SK-N-MC (cell line): ENCODE measurements at places on chromosomes 11 and 22.

DNA sequence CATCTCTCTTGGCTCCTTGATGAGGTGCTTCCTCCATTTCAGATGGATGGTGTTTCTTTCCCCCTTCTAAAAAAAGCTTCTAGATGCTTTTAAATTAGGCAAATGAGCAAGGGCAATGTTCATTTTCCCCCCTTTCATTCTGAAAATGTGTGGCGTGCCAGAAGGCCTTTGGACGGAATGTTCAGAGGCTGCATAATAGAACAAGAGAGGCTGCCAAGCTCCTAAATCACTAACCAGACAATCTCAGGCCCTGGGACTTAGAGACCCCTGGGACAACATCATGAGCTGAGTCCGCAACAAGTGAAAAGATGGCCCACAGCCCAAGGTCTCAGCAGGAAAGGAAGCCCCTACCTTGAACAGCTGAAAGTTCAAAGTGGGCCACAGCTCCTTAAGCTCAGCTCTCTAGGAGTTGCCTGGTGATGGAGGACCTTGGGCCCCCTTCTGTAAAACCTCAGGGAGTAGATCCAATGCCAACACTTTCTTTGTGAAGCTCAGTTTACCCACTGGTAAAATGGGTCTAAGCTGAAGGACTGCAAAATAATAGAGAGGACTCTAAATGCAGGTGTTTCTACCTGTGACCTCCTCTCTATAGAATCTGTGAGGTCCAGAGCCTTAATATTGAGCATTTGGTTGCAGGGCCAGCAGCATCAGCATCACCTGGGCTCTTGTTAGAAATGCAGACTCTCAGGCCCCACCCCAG lies 144.0 kb downstream of the FBXO7 start:
- no peak for DNase-seq

GRCh38 chr11:78397398-78397797 lies 20.2 kb downstream of the GAB2 start:
- DNase-seq = no peak

- no peak for DNase-seq
These were observed 87.2 kb downstream of the CWF19L2 start for GRCh38 chr11:107370390-107370789.

DNA sequence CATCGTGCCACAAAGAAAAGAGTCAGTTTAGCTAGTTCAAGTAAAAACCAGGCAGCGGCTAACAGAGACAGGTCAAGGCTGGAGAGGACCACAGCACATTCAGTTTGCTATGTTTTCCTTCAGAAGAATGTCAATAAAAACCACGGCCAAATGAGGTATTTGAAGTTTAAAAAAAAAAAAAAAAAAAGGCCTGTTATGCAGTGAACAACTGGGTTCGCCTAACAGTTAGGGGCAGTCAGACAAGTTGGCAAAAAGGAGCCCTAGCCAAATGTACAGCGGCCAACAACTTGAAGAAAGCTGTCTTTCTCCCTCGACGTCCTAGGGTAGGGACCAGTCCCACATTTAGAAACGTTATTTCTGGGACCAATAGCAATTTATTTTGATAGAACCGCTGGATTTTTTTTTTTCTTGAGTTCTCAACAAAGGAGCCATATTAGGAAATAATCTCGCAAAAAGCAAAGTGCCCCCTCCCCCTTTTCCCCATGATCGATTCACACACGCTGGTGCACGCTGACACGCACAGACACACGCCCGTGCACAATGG lies 237.8 kb downstream of the TTC28 start:
- no peak for DNase-seq

- DNase-seq = no peak
These were observed 42.9 kb downstream of the LRRC32 start for GRCh38 chr11:76627606-76628005.

DNA sequence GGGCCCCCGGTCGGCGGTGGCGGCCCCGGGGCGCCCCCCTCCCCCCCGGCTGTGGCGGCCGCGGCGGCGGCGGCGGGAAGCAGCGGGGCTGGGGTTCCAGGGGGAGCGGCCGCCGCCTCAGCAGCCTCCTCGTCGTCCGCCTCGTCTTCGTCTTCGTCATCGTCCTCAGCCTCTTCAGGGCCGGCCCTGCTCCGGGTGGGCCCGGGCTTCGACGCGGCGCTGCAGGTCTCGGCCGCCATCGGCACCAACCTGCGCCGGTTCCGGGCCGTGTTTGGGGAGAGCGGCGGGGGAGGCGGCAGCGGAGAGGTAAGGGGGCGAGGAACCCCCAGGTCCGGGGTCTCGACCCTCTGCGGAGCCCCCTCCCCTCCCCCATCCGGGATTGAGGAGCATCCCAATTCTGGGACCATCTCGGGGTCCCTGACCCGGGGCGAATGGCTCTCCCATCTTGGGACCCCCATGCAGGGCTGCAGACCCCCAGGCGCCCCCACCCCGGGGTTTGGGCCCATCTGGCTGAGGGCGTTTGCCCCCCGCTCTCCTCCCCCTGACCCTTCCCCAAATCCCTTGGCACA lies 431 bp downstream of the KMT2A start:
- no peak for DNase-seq

- no peak for DNase-seq
These were observed 9.3 kb upstream of the TYR start for GRCh38 chr11:89168396-89168795.

DNA sequence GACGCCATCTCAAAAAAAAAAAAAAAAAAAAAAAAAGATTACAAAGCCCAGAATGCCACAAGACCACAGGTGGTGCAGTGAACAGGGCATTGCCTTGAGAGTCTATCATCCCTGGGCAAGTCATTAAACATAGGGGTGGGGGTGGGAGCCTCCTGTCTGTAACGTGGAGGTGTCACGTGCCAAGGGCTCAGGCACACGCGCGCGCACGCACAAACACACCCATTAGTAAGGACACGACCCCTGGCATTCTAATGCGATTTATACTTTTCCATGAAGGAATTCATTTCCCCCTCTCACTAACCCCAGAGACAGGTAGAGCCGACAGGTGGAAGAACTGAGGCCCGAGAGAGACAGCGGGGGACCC lies 5.8 kb upstream of the GCAT start:
- no peak for DNase-seq

- DNase-seq = no peak
These were observed 92.9 kb upstream of the PARVA start for GRCh38 chr11:12284316-12285050.

DNA sequence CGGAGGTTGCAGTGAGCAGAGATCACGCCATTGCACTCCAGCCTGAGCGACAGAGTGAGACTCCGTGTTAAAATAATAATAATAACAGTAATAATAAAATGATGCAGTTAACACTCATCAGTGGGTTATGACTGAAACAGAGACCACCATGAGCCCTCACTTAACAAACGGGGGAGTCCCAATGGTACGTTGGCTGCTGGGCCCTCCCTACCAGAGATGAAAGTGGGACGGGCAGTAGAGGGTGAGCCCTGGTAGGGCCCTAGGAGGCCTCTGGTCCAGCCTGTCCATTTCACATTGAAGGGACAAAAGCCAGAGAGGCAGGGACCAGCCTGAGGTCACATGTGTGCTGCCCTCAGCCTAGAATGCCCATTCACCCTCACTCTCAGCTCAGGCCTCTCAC lies 13.7 kb upstream of the KIAA0930 start:
- no peak for DNase-seq

DNA sequence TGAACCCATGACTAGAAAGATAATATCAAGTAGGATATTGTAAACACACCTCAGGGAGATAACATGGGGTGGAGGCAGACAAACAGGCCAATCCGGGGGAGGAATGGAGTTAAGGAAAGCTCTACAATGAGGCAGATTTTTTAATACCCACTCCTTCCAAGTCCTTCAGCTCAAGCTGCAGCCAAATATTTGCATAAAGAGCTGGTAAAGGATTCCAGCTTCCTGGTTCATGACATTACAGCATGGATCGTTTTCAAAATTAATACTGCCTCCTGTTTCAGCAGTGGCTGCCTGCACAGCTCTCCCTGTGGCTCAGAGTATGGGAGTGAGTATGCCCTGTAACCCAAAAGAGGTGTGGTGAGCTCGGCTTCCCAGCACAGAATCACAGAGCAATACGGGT lies 5.1 kb downstream of the POU2AF3 start:
- DNase-seq = no peak

DNA sequence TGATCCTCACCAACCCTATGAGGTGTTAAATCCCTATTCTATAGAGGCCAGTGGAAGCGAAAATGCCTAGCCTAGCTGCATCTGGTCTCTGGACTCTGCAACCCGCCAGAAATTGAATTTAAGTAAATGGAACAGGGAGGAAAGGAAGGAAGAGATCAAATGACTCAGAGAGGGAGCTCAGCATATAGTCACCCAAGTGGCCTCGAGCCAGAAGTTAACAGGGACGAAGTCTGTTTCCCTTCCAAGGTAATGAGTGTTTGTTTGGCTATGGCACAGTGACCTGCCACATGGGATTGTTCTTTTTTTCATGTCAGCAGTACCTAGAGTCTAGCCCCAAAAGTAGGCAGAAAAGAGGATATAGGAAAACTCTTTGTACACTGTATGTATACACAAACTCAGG lies 66.3 kb downstream of the PAK1 start:
- no peak for DNase-seq
